ENCODE measurements at places on chromosomes 3 and 15. TPM values are rescaled to one million over a fixed set of nuclear protein-coding genes. Genes with fewer than 3 reads are reported as not detected.

ESYT3 gene
- 4.2 TPM for total RNA-seq

HYAL1 gene
- 3.5 TPM for total RNA-seq

TRAIP gene
- total RNA-seq = 1.6 TPM

SSUH2 gene
- total RNA-seq = 0.15 TPM

PARP15 gene
- total RNA-seq = 5.4 TPM

PEX11A gene
- 42.3 TPM for total RNA-seq

EPHB1 gene
- 3.4 TPM for total RNA-seq

ALG1L2 gene
- not detected for total RNA-seq

GRCh38 chr3:61946570-61947324, 385.4 kb downstream of the PTPRG start:
- H3K27me3 ChIP-seq = no peaks in the 10 kb centered on the region
- no peaks in the 10 kb centered on the region for H3K4me1 ChIP-seq
- H3K27ac ChIP-seq = no peak overlapping the region
- H3K36me3 ChIP-seq = no peaks in the 10 kb centered on the region

DNA sequence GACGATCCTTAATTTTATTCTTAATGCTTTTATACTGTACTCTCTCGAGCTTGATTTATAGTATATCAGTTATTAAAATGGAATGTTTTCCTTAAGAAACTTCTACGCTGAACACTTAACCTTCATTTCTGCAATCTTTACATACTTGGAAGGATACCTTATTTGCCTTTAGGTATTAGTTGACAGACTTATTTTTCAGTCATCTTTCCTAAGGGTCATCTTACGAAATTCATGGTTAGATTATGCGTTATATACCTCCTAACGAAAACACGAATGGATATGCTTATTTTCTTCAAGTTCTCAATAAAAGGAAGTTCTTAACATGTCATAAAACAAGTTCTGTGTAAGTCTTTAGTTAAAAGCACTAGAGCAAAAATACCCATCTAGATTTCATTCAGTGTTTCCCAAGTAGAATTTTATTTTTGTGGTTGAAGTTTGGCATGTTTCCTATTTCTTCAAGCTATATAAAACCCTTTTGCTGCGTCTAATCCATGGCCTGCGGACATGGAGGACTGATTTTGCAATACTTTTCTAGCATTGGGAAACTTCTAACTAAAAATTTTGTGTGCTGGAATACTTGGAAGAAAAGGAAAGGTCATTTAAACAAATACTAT, 231.3 kb downstream of the TP63 start:
- no peaks in the 10 kb centered on the region for H3K4me1 ChIP-seq
- peak overlapping the region; percentile 53 for H3K27ac ChIP-seq
- no peak overlapping the region for H3K4me3 ChIP-seq
- DNase-seq = peak; percentile 57

- H3K36me3 ChIP-seq = no peaks in the 10 kb centered on the region
- H3K27ac ChIP-seq = no peak overlapping the region
- H3K27me3 ChIP-seq = no peaks in the 10 kb centered on the region
- no peak for DNase-seq
- H3K4me3 ChIP-seq = no peak overlapping the region
Observed at GRCh38 chr3:11622586-11623550, 20.8 kb downstream of the VGLL4 start.

DNA sequence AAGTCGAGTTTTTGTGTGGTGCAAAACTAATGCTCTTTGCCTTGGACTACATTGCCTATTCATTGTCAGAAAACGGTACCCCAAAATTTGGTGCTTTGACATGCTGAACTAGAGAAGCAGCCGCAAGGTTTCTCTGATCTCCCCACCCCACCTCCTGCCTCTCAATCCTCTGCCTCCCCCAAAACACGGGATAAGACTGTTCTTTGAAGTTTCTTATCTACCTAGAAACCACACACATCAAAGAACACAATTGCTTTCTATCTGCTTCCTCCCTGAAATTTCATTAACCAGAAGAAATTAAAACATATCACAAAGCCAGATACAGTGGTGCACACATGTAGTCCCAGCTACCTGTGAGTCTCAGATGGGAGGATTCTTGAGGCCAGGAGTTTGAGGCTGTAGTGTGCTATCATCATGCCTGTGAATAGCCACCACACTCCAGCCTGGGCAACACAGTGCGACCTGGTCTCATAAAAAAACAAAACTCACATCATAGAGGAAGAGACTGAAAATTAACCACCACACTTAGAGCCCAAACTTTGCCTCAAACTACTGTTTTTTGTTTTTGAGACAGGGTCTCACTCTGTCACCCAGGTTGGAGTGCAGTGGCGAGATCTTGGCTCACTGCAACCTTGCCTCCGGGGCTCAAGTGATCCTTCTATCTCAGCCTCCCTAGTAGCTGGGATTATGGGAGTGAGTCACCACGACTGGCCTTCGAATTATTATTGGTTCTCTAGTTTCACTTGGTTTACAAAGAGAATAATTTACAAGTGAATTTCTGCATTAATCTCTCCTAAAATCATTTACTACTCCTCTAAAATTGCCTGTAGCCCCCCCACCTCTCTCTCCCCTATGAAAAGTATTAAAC, 2.7 kb upstream of the PCNP start:
- H3K27me3 ChIP-seq = no peaks in the 10 kb centered on the region
- peaks cover 6% of the 10 kb centered on the region for H3K4me1 ChIP-seq
- H3K27ac ChIP-seq = no peak overlapping the region
- H3K4me3 ChIP-seq = no peak overlapping the region
- DNase-seq = no peak

- H3K27ac ChIP-seq = no peak overlapping the region
- H3K4me3 ChIP-seq = no peak overlapping the region
- no peak for DNase-seq
- H3K4me1 ChIP-seq = no peaks in the 10 kb centered on the region
- no peaks in the 10 kb centered on the region for H3K36me3 ChIP-seq
Observed at GRCh38 chr3:165805946-165806561, 31.2 kb downstream of the BCHE start.

- DNase-seq = no peak
- no peak overlapping the region for H3K27ac ChIP-seq
- H3K4me3 ChIP-seq = no peak overlapping the region
- no peaks in the 10 kb centered on the region for H3K36me3 ChIP-seq
- no peaks in the 10 kb centered on the region for H3K4me1 ChIP-seq
- no peaks in the 10 kb centered on the region for H3K27me3 ChIP-seq
Observed at GRCh38 chr3:108342837-108343486, 46.6 kb downstream of the HHLA2 start.

DNA sequence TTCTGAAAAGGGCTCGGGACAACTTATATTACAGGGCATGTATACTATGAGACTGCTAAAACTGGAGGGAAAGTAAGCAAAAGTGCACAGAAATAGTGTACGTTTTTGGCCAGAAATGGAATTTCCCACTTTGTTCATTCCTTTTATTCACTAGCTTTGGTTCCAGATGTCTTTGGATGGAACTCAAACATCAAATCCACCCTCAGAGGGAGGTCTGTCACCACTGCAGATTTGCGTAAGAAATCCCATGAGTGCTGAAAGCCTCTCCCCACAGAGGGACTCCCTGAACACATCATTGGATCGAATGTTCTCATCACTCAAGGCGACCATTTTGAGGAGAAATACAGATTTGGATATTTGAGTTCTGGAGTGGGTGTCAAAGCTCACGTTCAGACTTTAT, 71.6 kb downstream of the FEM1B start:
- H3K36me3 ChIP-seq = no peaks in the 10 kb centered on the region
- peaks cover 4% of the 10 kb centered on the region for H3K4me1 ChIP-seq
- no peak overlapping the region for H3K4me3 ChIP-seq
- no peaks in the 10 kb centered on the region for H3K27me3 ChIP-seq

DNA sequence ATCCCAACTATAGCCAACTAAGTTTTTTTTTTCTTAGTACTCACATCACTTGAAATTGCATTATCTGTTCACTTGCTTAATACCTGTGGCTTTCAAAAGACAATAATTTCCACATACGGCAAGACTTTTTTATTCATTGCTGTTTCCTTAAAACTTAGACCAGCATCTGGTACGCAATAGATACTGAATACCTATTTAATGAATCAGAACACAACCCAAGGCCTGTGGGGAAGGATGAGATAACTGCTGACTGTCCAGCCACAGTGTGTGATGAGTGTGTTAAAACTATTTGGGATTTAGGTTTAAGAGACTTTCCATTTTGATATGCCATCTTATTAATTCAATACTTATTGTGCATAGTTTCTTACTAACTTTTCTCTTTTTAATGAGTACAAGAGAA, 988.7 kb downstream of the NTRK3 start:
- H3K27ac ChIP-seq = no peak overlapping the region
- H3K4me1 ChIP-seq = no peaks in the 10 kb centered on the region
- no peak for DNase-seq
- no peaks in the 10 kb centered on the region for H3K36me3 ChIP-seq
- H3K27me3 ChIP-seq = no peaks in the 10 kb centered on the region

DNA sequence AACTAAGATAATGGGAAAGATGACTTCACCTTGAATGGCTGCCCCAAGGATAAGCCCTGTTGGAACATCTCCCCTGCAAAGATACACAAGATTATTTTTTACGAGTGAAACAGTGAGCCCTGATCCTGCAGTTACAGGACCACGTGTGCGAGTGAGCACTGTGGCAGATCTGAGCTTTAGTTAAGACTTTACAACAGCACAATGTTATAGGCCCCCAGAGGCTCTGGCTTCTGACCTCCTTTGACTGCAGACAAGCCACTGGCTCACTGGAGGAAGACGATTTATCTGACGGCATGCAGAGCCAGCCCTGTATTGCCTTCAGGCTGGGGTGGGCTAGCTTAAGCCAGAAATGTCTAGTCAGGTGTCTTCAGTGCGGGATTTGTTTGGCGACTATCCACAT, 174.4 kb downstream of the ARRDC4 start:
- H3K4me3 ChIP-seq = no peak overlapping the region
- H3K36me3 ChIP-seq = no peaks in the 10 kb centered on the region
- no peak overlapping the region for H3K27ac ChIP-seq
- no peaks in the 10 kb centered on the region for H3K27me3 ChIP-seq

- no peaks in the 10 kb centered on the region for H3K36me3 ChIP-seq
- H3K4me3 ChIP-seq = no peak overlapping the region
- H3K4me1 ChIP-seq = peaks cover 6% of the 10 kb centered on the region
- no peak for DNase-seq
Observed at GRCh38 chr15:64640146-64640871, 135.1 kb downstream of the RBPMS2 start.
